Dermis blood vessel endothelial cell (primary cell): ENCODE measurements at places on chromosomes 16 and 17.

DNA sequence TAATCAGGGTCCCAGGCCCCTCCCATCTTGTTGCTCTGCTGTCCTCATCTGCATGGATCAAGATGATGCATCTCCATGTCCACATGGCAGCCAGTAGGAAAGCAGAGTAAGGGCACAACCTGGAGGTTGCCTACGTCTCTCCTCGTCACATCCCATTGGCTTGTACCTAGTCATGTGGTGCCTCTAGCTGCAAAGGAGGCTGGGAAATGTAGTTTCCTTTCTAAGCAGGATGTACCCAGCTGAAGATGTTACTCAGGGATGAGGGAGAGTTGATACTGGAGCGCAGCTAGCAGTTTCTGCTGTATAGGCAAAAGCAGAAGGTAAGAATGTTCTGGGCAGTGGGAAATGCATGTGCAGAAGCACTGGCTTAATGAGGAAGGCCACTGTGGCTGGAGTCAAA, 20.8 kb downstream of the ABCC1 start:
- DNase-seq = peak; percentile 29

GRCh38 chr17:44338702-44339101, 6.4 kb upstream of the GRN start:
- DNase-seq = no peak

DNA sequence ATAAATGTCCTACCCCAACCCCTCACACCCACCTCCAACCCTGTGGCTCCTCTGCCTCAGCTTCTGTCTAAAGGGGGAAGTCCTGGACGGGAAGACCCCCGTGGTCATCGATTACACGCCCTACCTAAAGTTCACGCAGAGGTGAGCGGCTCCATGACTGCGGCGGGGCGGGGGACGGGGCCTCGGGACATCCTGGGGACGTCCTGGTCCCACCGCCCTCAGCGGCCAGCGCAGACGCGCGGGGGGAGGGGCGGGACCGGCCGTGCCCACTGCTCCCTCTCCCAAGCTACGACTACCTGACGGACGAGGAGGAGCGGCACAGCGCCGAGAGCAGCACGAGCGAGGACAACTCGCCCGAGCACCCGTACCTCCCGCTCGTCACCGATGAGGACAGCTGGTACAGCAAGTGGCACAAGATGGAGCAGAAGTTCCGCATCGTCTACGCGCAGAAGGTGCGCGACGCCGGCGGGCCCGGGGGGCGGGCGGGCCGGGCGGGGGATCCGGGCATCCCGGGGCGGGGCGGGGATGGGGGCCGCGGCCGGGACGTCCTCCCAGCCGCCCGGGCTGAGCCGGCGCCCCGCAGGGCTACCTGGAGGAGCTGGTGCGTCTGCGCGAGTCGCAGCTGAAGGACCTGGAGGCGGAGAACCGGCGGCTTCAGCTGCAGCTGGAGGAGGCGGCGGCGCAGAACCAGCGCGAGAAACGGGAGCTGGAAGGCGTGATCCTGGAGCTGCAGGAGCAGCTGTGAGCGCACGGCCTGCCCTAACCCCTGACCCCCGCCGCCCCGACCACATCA, 6.7 kb downstream of the RUNDC3A start:
- DNase-seq = peak; percentile 44

GRCh38 chr16:66587881-66588600, 8.8 kb downstream of the CMTM2 start:
- DNase-seq = no peak

- no peak for DNase-seq
Measured at GRCh38 chr17:76405967-76406647, 21.7 kb downstream of the SPHK1 start.

GRCh38 chr16:47034455-47034854, 61.0 kb upstream of the DNAJA2 start:
- no peak for DNase-seq

- DNase-seq = no peak
Measured at GRCh38 chr17:75272848-75273184, 1.8 kb upstream of the MIF4GD start.

DNA sequence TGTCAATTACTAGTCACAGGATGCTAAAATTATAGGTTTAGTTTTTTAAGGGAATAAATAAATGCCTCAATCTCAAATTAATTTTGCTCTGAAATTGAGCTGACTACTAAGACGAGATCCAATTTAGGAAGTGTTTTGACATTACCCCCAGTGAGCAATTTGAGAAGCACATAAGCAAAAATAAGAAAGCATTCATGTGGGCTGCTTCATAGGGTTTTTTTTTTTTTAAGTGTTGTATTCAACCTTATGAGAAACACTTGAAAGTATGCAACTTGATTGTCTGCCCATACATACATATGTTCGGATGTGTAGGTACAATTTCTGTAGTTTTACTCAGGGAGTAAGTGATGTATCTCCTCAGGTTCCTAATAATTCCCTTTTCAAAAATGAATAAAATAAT, 77.6 kb downstream of the PRKCA start:
- no peak for DNase-seq

- no peak for DNase-seq
Measured at GRCh38 chr17:65931246-65932149, 260.4 kb downstream of the CEP112 start.

DNA sequence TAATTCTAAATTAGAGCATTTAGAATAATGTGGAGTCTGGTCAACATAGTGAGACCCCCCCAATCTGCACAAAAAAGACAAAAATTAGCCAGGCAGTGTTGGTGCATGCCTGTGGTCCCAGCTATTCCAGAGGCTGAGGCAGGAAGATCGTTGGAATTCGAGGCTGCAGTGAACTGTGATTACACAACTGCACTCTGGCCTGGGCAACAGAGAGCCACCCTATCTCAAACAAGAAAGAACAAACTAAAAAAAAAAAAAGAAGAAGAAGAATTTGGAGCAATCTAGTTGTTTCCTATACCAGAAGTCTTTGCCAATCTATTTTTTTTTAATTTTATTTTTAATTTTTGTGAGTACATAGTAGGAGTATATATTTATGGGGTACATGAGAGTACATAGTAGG, 6.0 kb downstream of the CETP start:
- DNase-seq = no peak

DNA sequence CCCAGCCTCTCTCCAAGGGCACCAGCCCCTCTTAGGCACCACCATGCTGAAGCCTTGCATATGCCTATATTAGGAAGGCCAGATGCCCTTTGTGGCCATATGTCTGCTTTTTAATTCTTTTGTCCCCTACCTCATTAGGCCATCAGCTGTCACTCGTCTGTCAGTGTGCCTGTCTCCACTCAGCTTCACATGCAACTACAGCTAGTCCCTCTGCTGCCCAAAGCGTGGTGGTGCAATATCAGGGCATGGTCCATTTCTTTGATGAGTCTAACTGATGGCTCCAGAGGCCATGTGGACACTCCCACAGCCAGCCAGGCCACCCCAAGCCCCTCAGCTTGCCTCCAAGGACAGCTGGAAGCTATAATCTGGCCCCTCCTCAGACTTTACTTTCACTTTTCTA, 36.3 kb downstream of the MYO18A start:
- DNase-seq = peak; percentile 48

DNA sequence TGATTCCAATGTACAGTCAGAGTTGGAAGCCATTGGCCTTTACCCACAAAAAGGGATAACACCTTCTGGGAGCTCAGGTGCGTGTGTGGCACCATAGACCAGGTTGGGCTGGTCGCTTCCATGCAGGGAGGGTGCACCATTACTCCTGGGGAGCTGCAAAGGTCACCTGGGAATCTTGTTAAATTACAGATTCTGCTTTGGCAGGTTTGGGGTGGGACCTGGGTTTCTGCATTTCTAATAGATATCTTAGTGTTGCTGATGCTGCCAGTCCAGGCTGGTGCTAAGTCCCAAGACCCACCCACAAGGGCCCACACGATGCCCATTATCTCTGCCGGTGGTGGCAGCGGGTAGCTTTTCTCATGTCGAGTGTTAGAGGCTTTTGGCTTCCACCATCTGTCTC, 148.3 kb upstream of the CACNG5 start:
- DNase-seq = no peak

- no peak for DNase-seq
Measured at GRCh38 chr16:53672461-53672860, 31.2 kb downstream of the RPGRIP1L start.
